NCI-H1092 treated with DMSO at 0.1 percent for 48 hours (cell line): ENCODE measurements at places on chromosomes 3 and 15.
A peak's percentile ranks its signal among the peaks of the same experiment; 100 is the strongest.

GRCh38 chr3:23202203-23202920, 765 bp upstream of the UBE2E2 start:
- DNase-seq: peak; percentile 2

DNA sequence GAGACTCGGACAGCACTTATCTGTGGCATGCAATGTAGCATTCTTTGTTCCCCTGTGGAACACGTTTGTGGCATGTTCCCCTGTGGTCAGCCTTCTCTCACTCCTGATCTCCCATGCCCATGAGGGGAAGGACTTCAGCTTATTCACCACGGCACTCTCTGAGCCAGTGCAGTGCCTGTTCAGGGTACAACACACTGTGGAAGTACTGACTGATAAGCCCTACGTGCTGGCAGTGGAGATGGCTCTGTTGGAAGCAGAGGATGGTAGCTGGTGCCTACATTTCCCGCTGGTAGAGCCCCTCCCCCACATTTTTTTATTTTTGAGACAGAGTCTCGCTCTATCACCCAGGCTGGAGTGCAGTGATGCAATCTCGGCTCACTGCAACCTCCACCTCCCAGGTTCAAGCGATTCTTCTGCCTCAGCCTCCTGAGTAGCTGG, 43.5 kb upstream of the ETV5 start:
- DNase-seq: no peak

- no peak for DNase-seq
These were observed 135.6 kb downstream of the KCNMB2 start for GRCh38 chr3:178671791-178672190.

DNA sequence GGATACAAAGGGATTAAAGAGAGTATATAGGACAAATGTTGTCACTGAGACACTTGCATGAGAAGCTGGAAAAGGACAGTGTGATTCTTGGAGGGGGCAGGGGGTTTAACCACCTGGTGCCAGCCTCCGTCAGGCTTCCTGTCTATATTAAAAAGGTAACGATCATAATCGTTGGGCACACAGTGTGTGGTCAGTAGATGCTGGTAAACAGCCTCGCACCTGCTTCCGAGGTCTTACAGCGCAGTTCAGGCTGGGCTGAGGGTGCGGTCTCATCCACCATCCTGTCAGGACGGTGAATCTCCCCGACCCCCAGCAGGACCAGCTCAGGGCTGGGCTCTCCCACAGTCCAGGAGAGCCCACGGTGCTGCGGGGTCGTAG, 47.7 kb upstream of the SMAD6 start:
- no peak for DNase-seq

DNA sequence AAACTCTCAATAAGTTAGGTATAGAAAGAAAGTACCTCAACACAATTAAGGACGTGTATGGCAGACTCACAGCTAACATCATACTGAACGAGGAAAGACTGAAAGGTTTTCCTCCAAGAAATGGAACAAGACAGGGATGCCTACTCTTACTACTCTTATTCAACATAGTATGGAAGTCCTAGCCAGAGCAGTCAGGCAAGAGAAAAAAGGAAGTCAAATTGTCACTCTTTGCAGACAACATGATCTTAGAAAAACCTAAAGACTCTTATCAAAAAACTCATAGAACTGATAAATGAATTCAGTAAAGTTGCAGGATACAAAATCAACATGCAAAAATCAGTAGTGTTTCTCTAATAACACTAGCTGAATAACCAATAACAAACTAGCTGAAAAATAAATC, 96.0 kb downstream of the C3orf70 start:
- no peak for DNase-seq

- DNase-seq: no peak
These were observed 15.7 kb upstream of the RPS27L start for GRCh38 chr15:63172851-63173451.

GRCh38 chr15:43436395-43436794, 56.6 kb downstream of the TP53BP1 start:
- no peak for DNase-seq

DNA sequence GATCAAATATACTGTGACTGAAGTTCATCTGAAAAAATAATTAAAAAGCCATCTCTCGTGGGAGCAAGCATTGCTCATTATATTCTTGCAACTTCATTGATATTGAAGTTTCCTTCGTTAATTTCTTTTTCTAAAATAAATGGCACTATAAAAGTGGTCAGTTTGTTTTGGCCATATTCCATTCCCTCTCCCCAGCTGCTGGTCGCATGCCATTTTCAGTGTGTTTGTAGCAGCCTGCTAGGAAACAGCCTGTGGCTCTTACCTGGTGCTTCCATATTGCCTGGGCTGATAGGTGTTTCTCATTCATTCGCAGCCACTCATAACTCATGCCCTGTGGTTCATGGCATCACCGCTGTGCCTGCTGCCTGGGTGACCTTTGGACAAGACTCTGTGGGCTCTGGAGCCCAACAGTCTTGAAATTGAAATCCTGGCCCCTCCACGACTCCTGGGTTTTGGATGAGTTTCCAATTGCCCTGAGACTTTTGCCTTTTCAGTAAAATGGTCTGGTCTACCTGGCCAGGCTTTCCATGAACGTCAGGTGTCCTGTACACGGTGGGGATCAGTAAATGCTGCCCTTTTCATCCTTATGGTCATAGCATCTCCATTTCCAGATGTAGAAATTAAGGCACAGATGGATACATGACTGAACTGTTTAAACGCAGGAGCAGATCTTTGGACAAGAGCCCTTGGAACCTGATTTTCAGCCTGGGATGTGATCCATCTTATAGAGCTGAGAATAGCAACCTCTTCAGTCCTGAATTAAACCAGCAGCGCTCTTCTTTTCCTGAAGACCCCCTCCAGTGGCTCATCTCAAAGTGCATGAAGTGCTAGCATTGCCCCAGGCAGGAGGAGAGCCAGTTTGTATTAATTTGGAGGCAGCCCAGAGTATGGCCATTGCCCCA, 69.4 kb downstream of the SLCO3A1 start:
- DNase-seq: peak; percentile 89

DNA sequence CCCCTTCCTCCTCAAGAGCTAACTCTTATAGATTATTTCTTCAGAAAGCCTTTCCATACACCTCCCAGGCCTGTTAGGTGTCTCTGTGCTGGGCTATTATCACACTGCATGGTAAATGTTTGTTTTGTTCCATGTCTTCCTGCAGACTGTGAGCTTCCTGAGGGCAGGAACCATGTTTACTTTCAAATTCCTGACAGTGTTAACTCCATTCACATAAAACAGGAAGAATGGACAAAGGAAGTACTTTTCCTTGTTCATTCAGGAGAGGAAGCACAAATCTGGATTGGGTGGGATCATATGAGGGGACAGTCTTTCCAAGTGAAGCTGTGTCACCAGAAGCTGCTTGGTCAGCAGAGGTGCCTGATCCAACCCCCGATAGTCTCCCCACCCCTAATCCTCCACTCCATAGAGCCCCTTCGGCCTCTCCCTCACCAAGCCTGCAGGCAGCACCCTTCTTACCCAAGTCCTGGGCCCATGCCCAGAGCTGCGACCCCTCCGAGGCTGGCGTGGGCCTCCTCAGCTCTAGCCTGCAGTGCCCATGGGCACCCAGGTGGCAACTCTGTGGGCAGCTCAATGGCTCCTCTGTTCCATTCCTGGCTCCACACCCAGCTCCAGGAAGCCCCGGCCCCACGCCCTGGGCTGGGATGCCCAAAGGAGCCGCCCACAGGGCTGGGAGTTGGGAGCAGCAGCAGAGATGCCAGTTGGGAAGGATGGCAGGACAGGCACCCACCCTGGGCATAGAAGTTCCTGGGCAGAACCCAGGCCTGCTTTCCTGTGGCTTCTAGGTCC, 6.9 kb downstream of the SHF start:
- DNase-seq: no peak

DNA sequence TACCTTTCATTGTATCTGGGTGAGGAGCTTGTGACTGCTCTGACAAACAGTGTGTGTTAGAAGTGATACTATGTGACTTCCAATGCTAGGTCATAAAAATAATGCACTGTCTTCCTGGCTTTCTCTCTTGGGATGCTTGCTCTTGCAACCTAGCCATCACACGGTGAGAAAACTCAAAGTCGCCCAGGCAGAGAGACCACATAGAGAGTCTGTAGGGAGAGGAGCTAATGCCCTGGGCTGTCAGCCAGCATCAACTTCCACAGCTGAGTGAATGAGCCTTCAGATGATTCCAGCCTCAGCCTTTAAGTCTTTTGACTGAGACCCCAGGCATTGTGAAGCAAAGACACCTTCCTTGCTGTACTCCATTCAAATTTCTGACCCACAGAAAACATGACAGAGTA, 220.6 kb upstream of the SGO1 start:
- DNase-seq: no peak

DNA sequence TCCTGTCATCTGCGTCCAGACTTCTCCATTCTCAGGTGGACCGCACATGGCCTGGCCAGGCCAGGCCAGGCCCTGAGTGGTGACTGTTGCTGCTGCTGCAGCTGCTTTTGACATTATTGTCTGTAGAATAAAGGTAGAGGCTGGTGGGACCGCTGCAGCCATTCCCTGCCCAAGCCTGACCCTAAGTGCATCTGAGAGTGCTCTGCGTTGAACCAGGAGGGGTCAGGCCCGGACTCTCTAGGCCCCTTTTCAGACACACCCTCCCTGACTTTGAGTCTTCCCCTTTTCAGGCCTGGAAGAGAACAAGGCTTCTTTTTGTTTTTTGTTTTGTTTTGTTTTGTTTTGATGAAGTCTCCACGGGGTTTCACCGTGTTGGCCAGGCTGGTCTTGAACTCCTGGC, 54.6 kb upstream of the FLNB start:
- DNase-seq: no peak
